Type B pancreatic cell (in vitro differentiated cells): ENCODE measurements at places on chromosomes 6 and 20.

DNA sequence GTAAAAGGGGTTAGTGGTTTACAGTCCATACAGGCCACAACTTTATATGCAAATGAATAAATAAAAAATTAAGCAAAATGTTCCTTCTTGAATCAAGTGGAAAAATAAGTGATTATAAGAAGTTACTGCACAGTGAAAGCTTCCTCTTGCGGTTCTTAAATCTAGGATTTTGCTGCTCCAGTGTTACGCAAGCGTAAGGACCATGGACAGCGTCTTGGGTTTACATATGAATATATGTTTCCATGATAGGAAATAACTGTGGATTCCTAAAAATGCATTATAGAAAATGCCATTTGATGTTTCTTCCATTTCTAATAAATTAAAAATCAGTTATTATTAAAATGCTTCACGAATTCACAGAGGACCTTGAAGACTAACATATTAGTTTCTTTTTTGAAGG is 176.6 kb upstream of the POU3F2 start:
- no peak for DNase-seq

- no peak for DNase-seq
Measured at GRCh38 chr6:4021854-4022695, 56.9 kb downstream of the FAM217A start.

DNA sequence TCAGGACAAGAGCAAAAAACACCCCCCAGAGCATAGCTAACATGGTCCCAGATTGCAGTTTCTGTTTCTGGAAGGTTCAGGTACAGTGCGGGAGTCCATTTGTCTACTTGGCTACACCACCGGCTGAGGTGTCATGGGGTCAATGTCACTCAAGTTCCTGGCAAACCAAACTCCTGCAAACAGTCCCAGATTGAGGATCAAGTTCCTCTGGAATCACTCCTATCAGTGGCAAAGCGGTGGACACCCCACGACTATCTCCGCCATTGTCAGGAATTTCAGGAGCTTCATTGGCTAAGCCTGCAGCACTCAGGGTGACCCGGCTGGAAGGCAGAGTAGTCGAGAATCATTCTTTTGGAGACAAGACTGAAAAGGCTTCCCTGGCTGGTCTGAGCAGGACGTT is 41.8 kb downstream of the SLC22A1 start:
- DNase-seq = no peak

- no peak for DNase-seq
Measured at GRCh38 chr20:58784321-58785074, 66.2 kb downstream of the GNAS-AS1 start.

GRCh38 chr20:46757754-46758678 is 48.6 kb downstream of the SLC2A10 start:
- no peak for DNase-seq

DNA sequence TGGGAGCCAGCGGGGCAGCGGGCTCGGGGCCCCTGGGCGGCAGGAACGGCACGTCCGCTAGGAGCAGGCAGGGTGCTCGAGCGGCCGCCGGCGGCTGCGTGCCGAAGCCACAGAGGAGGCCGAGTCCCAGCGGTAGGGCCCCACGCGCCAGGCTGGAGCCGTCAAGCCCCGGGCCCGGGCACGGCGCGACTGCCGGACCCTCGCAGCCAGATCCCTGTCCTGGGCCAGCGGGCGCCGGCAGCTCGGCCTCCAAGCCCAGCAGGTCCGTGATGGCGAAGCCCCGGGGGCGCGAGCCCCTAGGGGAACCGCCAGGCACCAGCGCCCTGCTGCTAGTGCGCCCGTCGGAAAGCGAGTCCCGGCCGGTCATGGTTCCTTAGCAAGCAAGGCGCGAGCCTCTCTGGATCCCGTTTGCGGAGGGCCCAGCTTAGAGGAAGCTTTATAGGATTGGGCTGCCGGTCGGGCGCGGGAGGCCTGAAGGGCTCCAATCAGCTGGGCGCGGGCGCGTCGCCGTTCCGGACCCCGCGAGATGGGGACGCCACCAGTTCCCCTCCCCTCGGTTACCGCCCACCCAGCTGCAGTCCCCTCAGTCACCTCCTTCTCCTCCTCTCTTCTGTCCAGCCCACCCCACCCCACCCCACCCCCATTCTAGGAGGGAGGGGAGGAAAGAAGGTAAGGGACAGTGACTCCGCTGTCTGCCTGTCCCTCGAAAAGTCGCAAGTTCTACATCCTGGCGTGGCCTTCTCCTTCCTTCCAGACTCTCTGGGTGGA is at the start of gene VSX1:
Gene VSX1 (minus strand): TSS at position 412 of the 768 bp plus-strand sequence. CDS start 45 bp downstream, at position 367.
- peak; percentile 65 for DNase-seq

GRCh38 chr6:138101946-138102731 is 5.1 kb downstream of the PERP start:
- no peak for DNase-seq

DNA sequence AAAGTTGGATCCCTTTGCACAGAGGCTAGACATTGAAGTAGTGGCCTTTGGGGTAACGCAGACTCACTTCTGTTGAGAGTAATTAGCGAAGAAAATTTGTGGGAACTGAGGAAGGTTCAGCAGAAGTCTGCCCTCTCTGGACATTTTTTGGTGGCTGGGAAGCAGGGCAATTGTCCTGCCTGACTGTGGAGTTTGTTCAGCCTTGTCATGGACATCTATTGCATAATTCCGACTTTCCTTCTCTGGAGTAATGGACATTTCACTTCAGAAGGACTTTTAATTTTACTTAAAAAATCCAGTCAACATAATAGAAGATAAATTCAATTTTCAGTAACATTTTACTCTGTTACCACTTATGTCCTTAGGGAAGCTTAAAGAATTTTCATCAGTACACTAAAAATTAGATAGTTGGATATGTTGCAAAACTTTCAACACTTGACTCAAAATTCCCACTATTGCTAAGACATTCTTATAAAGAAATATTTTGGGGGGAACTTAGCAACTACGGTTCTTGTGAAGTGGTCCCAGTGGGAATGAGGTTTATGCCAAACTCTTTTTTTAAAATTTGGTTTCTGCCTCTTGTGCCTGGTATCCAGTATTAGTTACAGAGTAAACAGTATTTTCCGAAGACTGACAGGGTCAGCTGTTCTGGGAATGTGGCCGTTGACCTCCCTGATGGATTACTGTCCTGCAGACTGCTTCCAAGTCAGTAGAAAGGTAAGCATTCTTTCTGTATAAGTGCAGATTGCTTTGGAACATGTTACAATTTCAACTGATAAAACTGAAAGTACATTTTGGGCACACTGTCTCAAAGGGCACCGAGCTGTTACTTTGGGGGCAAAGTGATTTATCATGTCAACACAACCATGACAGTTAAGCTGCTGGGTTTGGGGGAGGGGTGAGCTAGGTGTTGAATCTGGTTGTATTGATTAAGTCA is 100.6 kb upstream of the MLIP start:
- no peak for DNase-seq

DNA sequence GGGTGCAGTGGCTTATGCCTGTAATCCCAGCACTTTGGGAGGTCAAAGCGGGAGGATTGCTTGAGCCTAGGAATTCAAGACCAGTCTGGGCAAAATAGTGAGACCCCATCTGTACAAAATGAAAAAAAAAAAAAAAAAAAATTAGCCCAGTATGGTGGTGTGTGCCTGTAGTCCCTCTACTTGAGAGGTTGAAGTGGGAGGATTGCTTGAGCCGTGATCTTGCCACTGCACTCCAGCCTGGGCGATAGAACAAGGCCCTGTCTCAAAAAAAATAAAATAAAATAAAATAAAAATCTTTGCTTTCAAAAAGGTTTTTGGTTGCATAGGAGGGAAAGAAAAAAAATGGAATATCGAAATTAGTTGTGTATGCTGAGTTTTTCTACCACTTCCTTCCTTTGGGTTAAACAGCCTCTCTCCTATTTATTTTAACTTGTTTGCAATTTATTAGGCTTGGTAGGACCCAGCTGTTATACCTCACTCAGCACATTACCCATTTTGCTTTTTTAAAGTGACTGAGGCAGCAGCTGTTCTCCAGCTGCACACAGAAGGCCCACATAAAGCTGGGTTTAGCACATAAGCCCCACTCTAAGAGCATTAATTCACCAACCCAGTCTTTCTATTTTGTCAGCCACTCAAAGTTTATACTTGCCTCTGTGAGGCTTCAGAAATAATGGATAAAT is 152.3 kb downstream of the ZFAND3 start:
- no peak for DNase-seq

- DNase-seq = no peak
Measured at GRCh38 chr20:56249244-56249955, 868 bp downstream of the MC3R start.

- no peak for DNase-seq
Measured at GRCh38 chr20:64210656-64211369, 44.7 kb upstream of the PCMTD2 start.

DNA sequence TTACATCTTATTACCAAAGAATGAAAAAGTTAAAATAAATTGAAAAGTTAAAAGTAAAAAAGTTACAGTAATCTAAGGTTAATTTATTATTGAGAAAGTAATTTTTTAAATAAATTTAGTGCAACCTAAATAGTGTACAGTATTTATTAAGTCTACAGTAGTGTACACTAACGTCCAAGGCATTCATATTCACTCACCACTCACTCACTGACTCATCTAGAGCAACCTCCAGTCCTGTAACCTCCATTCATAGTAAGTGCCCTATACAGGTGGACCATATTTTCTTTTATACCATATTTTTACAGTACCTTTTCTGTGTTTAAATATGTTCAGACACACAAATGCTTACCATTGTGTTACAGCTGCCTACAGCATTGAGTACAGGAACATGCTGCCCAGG is 624.7 kb upstream of the NOX3 start:
- DNase-seq = no peak

DNA sequence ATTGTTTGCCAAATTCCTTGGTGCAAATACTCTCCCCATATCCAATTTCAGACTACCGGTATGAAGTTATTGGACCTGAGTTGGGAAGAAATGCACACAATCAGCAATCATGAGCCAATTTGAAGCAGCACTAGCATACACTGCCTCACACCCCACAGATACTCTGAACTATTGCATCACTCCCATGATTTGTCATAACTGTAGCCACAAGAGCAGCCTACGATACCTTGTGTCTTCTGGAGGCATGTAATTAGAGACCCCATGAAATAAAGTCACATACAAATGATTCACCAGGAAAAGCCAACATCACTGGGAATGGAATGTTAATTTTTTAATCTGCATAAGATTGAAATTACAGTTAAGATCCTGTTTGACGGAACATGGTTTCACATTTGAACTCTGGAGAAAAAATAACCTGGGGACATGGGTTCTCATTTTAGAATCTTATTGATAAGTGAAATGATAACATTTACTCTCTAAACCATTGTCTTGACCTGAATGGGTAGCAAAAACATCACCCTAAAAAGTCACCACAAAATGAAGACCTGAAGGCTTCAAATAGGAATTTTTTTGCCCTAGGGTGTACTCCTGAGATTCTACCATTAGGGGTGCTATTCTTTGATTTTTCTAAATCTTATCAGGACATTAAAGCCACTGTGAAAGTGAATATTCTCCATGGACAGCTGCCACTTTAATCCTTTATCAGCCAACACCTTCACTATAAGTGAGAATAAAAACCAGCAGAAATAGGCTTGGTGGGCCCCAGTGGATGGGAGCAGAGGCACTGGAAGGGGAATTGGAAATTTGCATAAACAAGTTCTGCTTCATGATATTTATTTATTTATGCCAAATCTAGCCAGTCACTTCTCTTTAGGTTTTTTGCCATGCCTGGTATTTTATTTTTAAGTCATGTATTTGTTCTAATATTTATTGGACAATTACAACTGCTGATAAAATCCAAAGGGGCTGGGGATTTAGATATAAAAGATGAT is 34.5 kb upstream of the HBS1L start:
- DNase-seq = no peak

GRCh38 chr20:38386851-38387250 is 40.6 kb downstream of the LBP start:
- no peak for DNase-seq

DNA sequence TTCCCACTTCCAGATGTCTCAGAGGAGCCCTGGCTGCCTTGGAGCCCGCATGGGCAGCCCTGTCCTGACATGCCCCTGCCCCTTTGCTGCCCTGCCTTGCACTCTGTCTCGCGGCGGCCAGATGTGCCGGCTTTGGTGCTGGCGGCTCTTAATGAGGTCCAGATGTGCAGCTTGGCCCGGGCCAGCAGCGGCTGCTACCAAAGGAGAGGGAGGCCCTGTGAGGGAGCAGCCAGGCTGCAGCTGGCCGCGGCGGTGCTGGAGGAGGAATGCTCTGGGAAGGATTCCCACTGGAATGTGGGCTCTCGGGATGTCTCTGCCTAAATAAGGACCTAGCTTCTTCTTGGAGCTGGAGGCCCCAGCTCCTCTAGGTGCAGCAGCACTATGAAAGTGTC is 72.4 kb downstream of the FGD2 start:
- peak; percentile 90 for DNase-seq

DNA sequence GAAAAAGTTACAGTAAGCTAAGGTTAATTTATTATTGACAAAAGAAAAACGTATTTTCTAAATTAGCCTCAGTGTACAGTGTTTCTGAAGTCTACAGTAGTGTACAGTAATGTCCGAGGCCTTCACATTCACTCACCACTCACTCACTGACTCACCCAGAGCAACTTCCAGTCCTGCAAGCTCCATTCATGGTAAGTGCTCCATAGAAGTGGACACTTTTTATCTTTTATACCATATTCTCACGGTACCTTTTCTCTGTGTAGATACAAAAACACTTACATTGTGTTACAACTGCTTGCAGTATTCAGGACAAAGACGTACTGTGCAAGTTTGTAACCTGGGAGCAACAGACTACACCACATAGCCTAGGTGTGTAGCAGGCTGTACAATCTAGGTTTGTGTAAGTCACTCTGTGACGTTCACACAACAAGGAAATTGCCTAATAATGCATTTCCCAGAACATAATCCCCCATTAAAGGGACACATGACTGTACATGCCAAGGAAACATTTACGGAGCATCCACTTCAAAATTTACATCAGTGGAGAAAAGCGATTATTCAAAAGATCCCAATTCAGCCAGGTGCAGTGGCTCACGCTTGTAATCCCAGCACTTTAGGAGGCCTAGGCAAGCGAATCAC is 133.4 kb downstream of the BANF2 start:
- DNase-seq = no peak

- DNase-seq = peak; percentile 4
Measured at GRCh38 chr6:13851330-13851729, 37.0 kb upstream of the MCUR1 start.

- no peak for DNase-seq
Measured at GRCh38 chr20:53502820-53503219, 90.8 kb downstream of the ZNF217 start.

- no peak for DNase-seq
Measured at GRCh38 chr20:2806351-2806701, 5.9 kb upstream of the CPXM1 start.

DNA sequence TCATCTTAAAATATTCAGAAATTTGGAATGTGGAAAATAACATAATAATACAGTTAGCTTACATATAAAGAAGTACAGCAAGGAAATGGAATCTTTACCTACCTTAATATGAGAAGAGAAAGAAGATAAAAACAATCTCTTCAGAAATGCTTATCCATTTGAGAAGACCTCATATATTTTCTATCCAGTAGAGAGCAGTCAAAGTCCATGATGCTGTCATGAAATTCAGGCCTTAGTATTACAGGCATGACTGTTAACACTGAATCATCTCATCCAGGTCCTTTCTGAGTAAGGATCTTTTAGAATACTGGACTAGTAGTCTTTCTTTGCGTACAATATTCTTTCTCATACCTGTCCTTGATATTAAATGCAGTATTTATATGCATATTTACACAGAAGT is 713.4 kb downstream of the CD109 start:
- no peak for DNase-seq

GRCh38 chr6:5199283-5199682 is 61.5 kb downstream of the LYRM4 start:
- DNase-seq = no peak
